ENCODE measurements at places on chromosomes 7 and 10.

DNA sequence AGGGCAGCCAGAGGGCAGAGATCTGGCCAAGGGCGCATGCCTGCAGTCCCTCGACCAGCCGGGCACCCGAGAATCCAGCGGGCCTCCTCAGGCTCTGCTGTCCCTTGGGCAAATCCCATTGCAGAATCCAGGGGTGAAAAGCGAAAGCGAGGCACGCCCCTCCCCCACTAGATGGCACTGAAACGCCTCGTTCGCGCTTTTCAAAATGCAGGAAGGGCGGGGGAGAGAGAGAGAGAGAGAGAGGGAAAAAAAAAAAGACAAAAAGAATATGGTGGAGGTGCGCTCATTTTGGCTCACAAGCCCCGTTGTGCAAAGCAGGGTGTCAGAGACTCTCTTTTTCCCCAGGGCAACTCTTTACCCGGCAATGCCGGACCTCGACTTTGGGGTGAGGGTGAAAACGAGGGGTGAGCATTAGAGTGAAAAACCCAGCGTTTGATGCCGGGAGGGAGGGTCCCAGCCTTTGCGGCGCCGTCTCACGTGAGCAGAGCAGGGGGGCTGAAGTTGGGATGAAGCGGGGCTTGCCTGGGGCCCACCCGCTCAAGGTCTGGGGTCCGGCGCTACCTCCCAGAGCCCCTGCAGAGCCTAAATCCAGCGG is 2.5 kb upstream of the TMEM178B start:
- DNase-seq = peak; percentile 80

DNA sequence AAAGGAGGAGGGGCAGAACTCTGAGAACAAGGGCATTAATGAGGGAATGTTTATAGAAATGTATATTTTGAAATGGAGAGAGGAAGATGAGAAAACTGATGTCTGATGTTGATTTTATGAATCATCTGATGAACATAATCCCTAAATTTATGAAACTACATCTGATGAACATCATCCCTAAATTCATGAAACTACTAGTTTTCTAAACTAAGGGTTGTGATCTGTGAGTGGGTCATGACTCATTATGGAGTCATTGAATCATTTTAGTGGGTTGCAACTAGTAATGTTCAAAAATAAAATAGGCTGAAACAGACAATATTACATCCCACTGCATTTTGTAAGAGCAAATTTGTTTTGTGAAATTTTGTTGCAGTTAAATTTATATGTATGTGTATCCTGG is 442.6 kb upstream of the TEX47 start:
- no peak for DNase-seq

DNA sequence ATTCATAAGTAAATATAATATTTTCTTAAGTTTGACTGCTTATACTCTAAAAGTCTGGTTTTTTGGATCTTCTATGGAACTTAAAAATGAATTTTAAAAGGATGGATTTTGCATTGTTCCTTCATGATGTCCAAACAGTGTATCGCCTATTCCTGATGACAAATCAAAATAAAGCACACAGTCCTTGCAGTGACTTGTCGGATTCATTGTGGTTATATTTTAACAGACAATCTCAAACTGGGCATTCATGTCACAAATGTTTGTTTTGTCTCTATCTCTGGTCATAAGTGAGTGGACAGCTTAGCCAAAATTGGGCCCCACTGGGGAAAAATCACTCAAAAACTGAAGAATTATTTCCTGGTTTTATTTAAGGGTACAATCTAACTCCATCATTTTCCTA is 74.8 kb downstream of the LMBR1 start:
- DNase-seq = no peak

GRCh38 chr7:4792537-4793126 is 17.2 kb downstream of the AP5Z1 start:
- DNase-seq = no peak

GRCh38 chr7:54615537-54615936 is 73.4 kb downstream of the VSTM2A start:
- no peak for DNase-seq

Measured in DMS153 (cell line).